ENCODE measurements at places on chromosomes 5 and 9.

GRCh38 chr9:35763181-35763580 is 9.1 kb upstream of the MSMP start:
- no peak for DNase-seq

- DNase-seq, result no peak
Measured at GRCh38 chr5:93415819-93416218, 165.2 kb downstream of the NR2F1-AS1 start.

DNA sequence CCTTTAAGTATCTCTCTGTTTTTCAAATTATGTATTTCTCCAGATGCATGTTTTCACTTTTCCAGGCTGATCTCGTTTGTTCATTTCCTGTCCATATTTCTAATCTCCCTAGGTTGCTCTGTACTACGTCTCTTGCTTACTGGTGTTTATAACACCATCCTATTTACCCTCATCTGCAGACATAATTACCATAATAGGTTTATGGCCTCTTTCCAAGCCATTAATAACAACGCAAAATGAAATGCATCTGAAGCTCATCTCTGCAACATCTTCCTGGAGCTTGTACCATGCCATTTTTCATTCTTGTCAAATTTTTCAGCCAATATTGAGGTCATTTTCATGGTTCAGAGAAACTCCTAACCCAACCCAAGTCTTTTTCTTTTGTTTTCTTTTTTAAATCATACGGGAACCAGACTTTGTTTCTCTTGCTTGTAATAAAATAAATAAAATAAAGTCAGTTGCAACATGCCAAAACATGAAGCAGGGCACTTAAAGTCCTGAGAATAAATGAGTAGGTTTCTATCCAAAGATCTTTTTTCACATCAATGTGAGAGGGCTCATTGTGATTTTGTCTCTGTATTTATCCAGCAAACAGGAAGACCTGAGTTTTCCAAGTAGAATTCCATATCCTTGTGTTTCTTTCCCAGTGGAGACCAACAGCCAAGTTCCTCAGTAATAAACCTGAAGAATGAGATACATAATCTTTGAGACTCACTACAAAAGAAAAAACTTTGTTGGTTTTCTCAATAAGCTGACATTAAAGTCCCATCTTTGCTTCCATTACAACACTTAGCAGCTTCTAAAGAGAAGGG is 37.0 kb downstream of the DPYSL3 start:
- no peak for DNase-seq

- no peak for DNase-seq
Measured at GRCh38 chr5:95848701-95849100, 26.2 kb upstream of the GLRX start.

GRCh38 chr5:103385722-103386121 is 127.2 kb downstream of the MACIR start:
- DNase-seq, result no peak

- DNase-seq, result no peak
Measured at GRCh38 chr9:127109212-127109711, 13.2 kb downstream of the ANGPTL2 start.

- DNase-seq, result no peak
Measured at GRCh38 chr9:134186471-134187109, 22.2 kb upstream of the RNU6ATAC start.

GRCh38 chr5:61613679-61614078 is 281.6 kb downstream of the ZSWIM6 start:
- DNase-seq, result no peak

DNA sequence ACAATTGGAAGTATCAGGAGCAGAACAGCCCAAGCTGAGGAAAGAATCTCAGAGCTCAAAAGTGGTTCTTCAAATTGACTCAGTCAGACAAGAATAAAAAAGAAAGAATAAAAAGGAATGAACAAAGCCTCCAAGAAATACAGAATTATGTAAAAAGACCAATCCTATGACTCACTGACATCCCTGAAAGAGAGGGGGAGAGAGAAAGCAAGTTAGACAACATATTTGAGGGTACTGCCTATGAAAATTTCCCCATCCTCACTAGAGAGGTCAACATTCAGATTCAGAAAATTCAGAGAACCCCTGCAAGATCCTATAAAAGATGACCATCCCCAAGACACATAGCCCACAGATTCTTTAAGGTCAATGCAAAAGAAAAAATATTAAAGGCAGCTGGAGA is 173.2 kb downstream of the ALDH1A1 start:
- no peak for DNase-seq

GRCh38 chr5:1835431-1835830 is 34.2 kb downstream of the NDUFS6 start:
- DNase-seq, result no peak
